ENCODE measurements at places on chromosomes 12 and 14. TPM values are rescaled to one million over a fixed set of nuclear protein-coding genes. Genes with fewer than 3 reads are reported as not detected.

TDRD9 gene
- 0.76 TPM for total RNA-seq

BEGAIN gene
- total RNA-seq = under 0.01 TPM

GALNT9 gene
- not detected for total RNA-seq

PITPNM2 gene
- total RNA-seq = 4.0 TPM

TTC6 gene
- 0.13 TPM for total RNA-seq

OTOGL gene
- total RNA-seq = 0.26 TPM

CHFR gene
- 32.6 TPM for total RNA-seq

EPYC gene
- not detected for total RNA-seq

POU6F1 gene
- 3.0 TPM for total RNA-seq

GYS2 gene
- not detected for total RNA-seq

SPTB gene
- total RNA-seq = under 0.01 TPM

RND1 gene
- total RNA-seq = 6.1 TPM

ATF7 gene
- 10.2 TPM for total RNA-seq

ORAI1 gene
- 14.7 TPM for total RNA-seq

PRB2 gene
- total RNA-seq = not detected

SYCP3 gene
- total RNA-seq = not detected

CD27 gene
- total RNA-seq = not detected

LRP1-AS gene
- total RNA-seq = not detected

ZC3H10 gene
- 2.7 TPM for total RNA-seq

VCPKMT gene
- 1.9 TPM for total RNA-seq

TAS2R14 gene
- 1.0 TPM for total RNA-seq

KLRK1 gene
- not detected for total RNA-seq
